ENCODE measurements at places on chromosomes 11 and 22.

GRCh38 chr11:114396916-114397315, 3.4 kb downstream of the C11orf71 start:
- no peak for DNase-seq

DNA sequence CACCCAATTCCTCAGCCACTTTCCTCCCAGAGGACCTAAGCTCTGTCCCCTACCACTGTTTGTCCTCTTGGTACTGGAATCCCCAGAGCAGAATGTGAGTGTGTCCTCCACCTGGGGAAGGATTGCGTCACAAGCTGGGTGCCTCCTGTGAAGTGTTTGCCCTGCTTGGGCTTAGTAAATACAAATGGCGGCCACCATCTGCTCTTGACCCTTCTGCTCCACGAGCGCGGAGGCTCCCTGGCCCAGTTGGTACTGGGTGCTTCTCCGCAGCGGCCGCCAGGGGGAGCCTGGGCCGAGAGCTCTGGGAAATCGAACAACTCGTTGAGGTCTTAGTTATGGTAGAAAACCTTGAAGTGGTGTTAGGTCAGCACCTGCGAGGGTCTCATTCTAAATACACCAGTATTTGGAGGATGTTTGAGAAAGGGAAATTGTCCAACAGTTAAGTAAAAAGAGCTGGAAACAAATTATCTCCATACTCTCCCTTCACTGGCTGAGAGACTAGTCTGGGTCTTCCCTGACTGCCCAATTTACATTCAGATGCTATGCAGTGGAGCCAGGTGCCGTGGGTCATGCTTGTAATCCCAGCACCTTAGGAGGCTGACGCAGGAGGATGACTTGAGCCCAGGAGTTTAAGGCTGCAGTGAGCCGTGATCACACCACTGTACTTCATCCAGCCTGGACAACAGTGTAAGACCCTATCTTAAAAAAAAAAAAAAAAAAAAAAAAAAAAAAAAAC, 74.6 kb upstream of the TEAD1 start:
- DNase-seq, result peak; percentile 1

DNA sequence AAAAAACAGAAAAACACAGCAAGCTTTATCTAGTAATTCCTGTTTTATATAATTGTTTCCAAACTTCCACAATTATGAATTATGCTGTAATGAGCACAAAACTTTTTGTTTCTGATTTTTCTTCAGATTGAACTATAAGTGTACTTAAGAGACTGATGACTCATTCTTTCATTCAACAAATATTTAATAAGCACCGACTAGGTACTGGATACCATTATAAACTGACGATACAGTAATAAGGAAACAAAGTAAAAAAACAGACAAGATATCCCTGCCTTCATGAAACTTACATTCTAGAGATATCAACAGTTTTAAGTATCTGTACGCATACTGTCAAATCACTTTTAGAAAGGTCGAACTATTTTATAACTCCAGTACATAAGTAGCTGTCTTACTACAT, 78.6 kb downstream of the ME3 start:
- DNase-seq, result no peak

DNA sequence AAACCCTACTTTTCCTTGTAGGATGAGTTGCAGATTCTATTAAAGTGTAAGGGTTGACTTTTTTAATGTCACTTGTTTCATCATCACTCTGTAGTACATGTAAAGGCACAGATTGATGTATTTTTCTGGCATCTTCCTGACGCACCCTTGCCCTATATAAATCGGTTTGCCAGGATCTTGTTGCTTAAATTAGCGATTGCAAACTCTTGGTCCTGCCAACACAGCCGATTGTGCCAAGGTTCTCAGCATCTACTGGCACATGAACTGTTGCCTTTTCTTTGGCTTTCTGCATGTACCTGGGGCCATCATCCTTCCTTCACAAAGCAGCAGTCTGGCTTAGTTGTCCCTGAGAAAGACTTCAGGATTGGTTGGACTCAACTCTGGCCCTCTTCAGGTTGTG, 7.5 kb upstream of the LIN7C start:
- no peak for DNase-seq

DNA sequence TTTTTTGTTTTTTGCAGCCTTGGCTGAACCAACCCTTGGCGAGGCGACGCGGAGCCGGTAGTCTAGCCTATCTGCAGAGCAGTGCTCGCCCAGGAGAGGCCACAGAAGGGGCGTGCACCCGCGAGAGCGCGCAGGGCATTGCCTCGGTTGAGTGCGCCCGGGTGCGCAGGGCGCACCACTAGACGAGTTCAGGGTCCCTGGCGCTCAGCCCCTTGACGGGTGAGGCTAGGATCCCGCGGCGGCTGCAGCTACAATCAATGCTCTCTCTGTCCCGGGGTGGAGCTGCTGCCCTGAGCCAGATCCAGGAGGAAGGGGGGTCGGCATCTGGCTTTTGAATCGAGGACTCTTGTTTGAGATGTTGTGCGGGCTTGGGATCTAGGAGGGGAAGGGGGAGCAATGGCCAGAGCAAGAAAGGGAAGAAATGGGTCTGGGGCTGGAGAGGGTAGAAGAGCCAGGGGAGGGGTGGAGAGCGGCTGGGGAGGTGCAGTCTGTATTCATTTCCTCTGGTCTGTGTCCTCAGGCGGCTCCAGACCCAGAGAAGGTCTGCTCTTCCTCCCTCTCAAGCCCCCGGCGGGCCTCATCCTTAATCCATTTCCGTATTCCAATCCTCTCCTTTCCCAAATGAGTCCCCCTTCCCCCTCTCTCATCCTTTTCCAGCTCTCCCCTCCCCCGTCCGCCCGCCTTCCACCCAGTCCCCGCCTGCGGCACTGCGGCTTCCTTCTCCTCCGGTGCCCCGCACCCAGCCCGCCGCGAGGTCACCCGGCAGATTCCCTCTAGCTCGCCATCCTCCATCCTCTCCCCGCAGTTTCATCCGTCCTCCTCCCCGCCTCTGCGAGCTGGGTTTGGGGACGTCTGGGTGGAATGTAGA, 797 bp downstream of the THY1 start:
- DNase-seq, result no peak

- no peak for DNase-seq
These were observed 76.7 kb upstream of the PICALM start for GRCh38 chr11:86145439-86146156.

- DNase-seq, result no peak
These were observed 203.1 kb upstream of the MPPED2 start for GRCh38 chr11:30789270-30789669.

DNA sequence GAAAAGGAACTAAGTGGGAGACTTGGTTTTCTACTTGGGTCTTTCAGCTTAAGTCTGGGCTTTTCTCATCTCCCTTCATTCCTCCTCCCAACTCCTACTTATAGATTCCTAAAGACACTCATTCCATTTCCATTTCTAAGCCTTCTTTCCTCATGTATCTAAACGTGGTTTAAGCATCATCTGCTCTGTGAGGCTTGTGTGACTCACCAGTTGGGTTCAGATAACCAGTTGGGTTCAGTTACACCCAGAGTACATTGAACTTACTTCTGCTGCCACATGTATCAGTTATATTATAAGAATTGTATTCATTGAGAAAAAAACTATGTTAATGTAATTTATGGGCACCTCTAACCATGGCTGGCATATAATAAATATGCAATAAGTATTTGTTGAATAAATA, 831.2 kb upstream of the CCDC90B start:
- DNase-seq, result no peak

- DNase-seq, result peak; percentile 72
These were observed at the start of gene CERK for GRCh38 chr22:46737976-46738646. CERK (minus strand) TSS chr22:46738252; CDS start chr22:46738148, 104 bp downstream.

GRCh38 chr11:124725719-124726105, 14.0 kb upstream of the NRGN start:
- no peak for DNase-seq

DNA sequence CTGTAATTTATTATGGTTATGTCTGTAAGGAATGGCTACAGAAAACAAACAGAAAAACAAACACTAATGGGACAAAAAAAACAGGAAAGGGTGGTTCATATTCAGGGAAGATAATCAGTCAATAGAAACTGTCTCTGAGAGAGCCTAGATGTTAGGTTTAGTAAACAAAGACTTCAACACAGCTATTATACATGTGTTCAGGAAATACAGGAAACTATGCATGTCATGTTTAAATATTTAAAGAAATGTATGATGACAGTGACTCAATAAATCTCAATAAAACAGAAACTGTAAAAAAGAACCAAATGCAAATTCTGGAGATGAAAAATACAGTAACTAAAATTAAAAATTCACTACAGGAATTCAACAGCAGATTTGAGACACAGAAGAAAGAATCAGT, 76.0 kb downstream of the PACS1 start:
- DNase-seq, result no peak

GRCh38 chr11:36534276-36534840, 24.3 kb upstream of the TRAF6 start:
- DNase-seq, result no peak

DNA sequence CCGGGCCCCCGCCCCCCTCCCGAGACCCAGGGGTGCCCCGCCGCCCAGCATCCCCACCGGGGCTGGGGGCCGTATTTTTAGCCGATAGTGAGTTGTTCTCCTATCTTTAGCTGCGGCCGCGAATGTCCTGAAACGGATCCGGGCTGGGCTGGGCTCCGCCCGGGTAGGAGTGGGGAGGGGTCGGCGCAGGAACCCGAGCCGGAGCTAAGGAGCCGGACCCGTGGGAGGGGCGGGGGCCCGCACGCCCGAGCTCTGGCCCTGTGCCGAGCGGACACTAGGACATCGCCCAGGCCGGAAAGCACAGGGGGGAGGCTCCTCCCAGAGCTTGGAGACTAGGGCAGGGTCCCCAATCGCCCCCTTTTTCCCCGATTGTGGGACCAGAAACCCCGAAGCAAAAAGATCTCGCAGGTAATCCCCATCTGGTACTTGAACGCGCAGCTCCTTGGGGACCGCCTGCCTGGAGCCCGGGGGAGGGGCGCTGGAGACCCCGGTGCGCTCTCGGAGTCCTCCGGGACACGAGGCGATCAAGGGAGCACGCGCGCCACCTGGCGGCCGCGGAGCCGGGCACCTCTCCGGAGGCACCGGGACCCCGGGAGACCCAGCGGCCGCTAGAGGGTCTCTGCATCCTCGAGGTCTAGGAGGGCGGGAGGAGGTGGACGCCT, 669 bp downstream of the CDC42EP2 start:
- DNase-seq, result peak; percentile 75

- no peak for DNase-seq
These were observed 236.6 kb downstream of the GRIK4 start for GRCh38 chr11:120747850-120748814.

GRCh38 chr11:88066090-88066489, 109.2 kb downstream of the RAB38 start:
- no peak for DNase-seq
